ENCODE measurements at places on chromosomes 12 and 14. TPM values are rescaled to one million over a fixed set of nuclear protein-coding genes. Genes with fewer than 3 reads are reported as not detected.

The FAM177A1 gene
- total RNA-seq, result 27.4 TPM

The ATN1 gene
- 42.8 TPM for total RNA-seq

The GPR68 gene
- 1.4 TPM for total RNA-seq

The CIDEB gene
- 9.4 TPM for total RNA-seq

The KRT6C gene
- total RNA-seq, result not detected

The OTOGL gene
- not detected for total RNA-seq

GRCh38 chr12:131386781-131387180 lies 324.1 kb upstream of the SFSWAP start:
- no peak for DNase-seq

DNA sequence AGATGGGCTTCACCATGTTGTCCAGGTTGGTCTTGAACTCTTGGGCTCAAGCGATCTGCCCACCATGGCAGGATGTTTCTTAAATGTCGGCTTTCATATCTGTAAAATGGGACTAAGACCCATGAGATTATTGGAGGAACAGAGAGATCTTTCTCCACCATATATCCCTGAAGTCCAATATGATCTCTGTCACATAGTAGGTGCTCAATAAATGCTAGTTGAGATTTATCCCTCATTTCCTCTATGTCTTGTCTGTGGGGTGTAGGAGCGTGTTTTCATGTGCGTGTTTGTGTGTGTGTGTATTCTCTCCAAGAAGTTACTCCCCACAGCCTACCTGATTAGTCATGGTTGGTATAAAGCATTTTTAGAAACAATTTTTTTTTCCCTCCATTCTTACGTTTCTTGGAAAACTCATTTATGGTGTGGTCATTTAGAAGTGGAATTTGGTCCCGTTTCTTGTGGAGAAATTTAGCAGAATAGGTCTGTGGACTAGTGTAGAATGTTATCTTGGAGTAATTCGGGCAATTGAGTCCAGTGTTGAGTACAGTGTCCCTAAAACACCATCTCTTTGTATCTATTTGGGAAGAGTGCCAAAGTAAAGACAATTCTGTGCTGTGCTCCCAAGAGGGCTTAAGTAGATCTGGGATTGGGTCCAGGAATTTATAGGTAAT lies 4.3 kb downstream of the STRAP start:
- DNase-seq, result no peak

DNA sequence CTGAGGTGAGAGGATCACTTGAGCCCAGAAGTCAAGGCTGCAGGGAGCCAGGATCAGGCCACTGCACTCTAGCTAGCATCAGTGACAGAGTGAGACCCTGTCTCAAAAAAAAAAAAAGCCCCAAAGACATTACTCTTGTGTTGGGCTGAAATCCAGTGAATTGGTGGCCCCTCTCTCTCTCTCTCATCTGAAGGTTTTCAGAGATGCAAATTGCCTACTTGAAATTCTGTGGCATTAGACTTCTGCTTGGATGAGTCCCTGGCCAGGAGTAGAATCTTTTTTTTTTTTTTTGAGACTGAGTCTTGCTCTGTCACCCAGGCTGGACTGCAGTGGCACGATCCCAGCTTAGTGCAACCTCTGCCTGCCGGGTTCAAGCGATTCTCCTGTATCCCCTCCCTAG lies 112.0 kb upstream of the ATF7IP start:
- no peak for DNase-seq

GRCh38 chr12:82608706-82609105 lies 78.0 kb upstream of the TMTC2 start:
- DNase-seq, result no peak

Measured in activated B cell treated with CpG ODN at 0.5 μM for 24 hours (primary cell).